Progenitor cell of endocrine pancreas (in vitro differentiated cells): ENCODE measurements at places on chromosomes 1 and 21. TPM values are rescaled to one million over a fixed set of nuclear protein-coding genes. Genes with fewer than 3 reads are reported as not detected.

RHD gene
- not detected in 2 replicates for total RNA-seq

MAN1A2 gene
- 66.5 and 67.7 TPM in 2 replicates for total RNA-seq

GRCh38 chr1:53334312-53334711, 6.4 kb upstream of the LRP8 start:
- no peak for DNase-seq
- H3K4me1 ChIP-seq = no peaks in the 10 kb centered on the region
- no peak overlapping the region for H3K27ac ChIP-seq
- no peaks in the 10 kb centered on the region for H3K36me3 ChIP-seq
- no peak overlapping the region for H3K4me3 ChIP-seq

- no peak overlapping the region for H3K4me3 ChIP-seq
- no peak overlapping the region for H3K27ac ChIP-seq
- peaks cover 17% of the 10 kb centered on the region for H3K27me3 ChIP-seq
- no peak for DNase-seq
- no peaks in the 10 kb centered on the region for H3K4me1 ChIP-seq
These were observed 118.1 kb downstream of the PGBD5 start for GRCh38 chr1:230308039-230308438.

LCE3D gene
- not detected in 2 replicates for total RNA-seq

- no peaks in the 10 kb centered on the region for H3K27me3 ChIP-seq
- no peak overlapping the region for H3K4me3 ChIP-seq
- H3K36me3 ChIP-seq = peaks cover 29% of the 10 kb centered on the region
- no peak for DNase-seq
- H3K4me1 ChIP-seq = peaks cover 4% of the 10 kb centered on the region
These were observed 5.6 kb downstream of the C1orf35 start for GRCh38 chr1:228097333-228098081.

- no peak overlapping the region for H3K4me3 ChIP-seq
- no peak overlapping the region for H3K27ac ChIP-seq
- DNase-seq = no peak
- no peaks in the 10 kb centered on the region for H3K36me3 ChIP-seq
These were observed 29.0 kb downstream of the PPFIA4 start for GRCh38 chr1:203055161-203055799.

GPR25 gene
- not detected in 2 replicates for total RNA-seq

DNA sequence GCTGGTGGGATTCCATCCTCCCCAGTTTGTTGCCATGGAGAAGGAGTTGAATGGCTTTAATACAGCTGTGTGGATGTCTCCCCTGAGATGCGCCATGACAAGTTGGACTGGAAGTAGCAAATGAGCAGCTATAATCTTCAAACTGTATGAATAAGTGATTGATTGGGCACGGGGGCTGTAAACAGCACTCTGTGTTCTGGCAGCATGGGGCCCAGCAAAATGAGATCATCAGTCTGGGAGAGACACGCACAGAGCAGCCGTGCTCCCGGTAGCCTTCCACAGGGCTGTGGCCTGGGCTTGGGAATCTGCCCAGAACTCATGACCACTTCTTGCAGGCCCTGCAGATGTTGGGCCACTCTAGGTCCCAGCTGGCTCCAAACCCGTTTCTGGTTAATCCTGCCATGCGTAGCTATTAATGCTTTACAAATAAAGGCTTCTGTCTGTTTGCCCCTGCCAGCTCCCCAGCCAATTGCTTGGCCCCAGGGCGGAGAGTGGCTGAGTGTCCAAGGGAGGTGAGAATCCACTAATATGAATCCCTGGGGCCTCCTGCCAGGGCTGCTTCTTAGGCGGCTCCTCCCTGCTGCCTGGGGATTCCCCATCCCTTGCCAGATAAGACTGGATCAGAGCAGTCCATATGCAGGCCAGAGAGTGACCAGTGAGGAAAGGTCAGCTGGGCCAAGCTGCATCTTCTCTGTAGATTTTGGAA, 642.9 kb downstream of the AJAP1 start:
- no peak overlapping the region for H3K4me3 ChIP-seq
- H3K27me3 ChIP-seq = peaks cover 17% of the 10 kb centered on the region
- DNase-seq = no peak

FMO2 gene
- not detected in 2 replicates for total RNA-seq

GJA4 gene
- 42.2 and 48.0 TPM in 2 replicates for total RNA-seq

GRCh38 chr21:45631540-45631939, 12.0 kb upstream of the PCBP3 start:
- H3K4me3 ChIP-seq = no peak overlapping the region
- H3K27me3 ChIP-seq = peaks cover 17% of the 10 kb centered on the region
- H3K27ac ChIP-seq = no peak overlapping the region
- no peaks in the 10 kb centered on the region for H3K36me3 ChIP-seq
- H3K4me1 ChIP-seq = no peaks in the 10 kb centered on the region

GRCh38 chr1:119865627-119866026, 30.7 kb downstream of the ADAM30 start:
- DNase-seq = no peak
- H3K36me3 ChIP-seq = no peaks in the 10 kb centered on the region
- peaks cover 2% of the 10 kb centered on the region for H3K27me3 ChIP-seq
- no peak overlapping the region for H3K27ac ChIP-seq

GRCh38 chr1:230641346-230641745, 935 bp upstream of the COG2 start:
- peak overlapping the region; percentile 97 for H3K4me3 ChIP-seq
- H3K27ac ChIP-seq = no peak overlapping the region
- peaks cover 43% of the 10 kb centered on the region for H3K4me1 ChIP-seq
- DNase-seq = no peak
- peaks cover 2% of the 10 kb centered on the region for H3K36me3 ChIP-seq

- H3K27me3 ChIP-seq = no peaks in the 10 kb centered on the region
- H3K27ac ChIP-seq = no peak overlapping the region
- peaks cover 1% of the 10 kb centered on the region for H3K36me3 ChIP-seq
- no peaks in the 10 kb centered on the region for H3K4me1 ChIP-seq
- no peak for DNase-seq
These were observed 4.5 kb upstream of the LCE2D start for GRCh38 chr1:152658649-152659048.

OR6N1 gene
- total RNA-seq = not detected in 2 replicates

DNA sequence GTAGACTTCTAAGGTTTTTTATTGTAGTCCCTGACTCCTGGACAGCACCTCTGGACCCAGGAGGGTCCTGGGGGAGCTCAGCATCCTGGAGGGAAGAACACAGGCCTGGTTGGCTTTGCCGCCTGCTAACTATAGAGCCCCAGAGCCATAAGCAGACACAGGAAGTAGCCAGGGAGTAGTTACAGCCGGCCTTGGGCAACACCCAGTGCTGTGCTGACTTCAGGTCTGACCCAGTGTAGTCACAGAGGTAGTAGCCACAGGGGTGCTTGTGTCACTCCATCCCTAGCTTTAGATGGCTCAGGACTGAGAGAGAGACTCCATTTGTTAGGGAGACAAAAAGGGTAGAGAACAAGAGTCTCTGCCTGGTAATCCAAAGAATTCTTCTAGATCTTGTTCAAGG, 21.9 kb downstream of the MCOLN2 start:
- H3K4me1 ChIP-seq = no peaks in the 10 kb centered on the region
- peaks cover 9% of the 10 kb centered on the region for H3K27me3 ChIP-seq
- no peak overlapping the region for H3K27ac ChIP-seq
- H3K36me3 ChIP-seq = no peaks in the 10 kb centered on the region
- DNase-seq = no peak

GRCh38 chr1:184708084-184708676, 46.5 kb downstream of the EDEM3 start:
- H3K4me1 ChIP-seq = no peaks in the 10 kb centered on the region
- H3K27me3 ChIP-seq = no peaks in the 10 kb centered on the region
- H3K27ac ChIP-seq = no peak overlapping the region
- DNase-seq = no peak

GOLT1A gene
- total RNA-seq = 4.2 and 5.0 TPM in 2 replicates

DNA sequence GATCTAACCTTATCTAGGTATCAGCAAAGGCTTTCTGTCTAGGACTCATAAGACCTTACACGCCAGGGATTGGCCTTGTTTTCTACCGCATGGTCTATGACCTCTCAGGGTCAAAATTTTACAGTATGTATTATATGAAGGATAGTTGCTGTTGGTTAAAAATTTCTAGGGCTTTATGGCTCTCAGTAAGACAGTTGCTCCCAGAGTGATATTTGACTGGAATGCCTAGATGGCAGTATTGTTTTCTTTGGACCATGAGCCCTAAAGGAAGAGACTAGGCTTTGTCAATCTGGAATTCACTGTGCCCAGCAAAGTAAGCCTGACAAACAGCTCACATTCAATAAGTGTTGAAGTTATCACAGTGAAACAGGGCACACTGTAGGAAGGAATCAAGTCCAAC, 37.6 kb downstream of the C1orf87 start:
- no peak overlapping the region for H3K4me3 ChIP-seq
- peaks cover 8% of the 10 kb centered on the region for H3K4me1 ChIP-seq
- no peaks in the 10 kb centered on the region for H3K27me3 ChIP-seq
- no peak for DNase-seq
- H3K36me3 ChIP-seq = no peaks in the 10 kb centered on the region

DNA sequence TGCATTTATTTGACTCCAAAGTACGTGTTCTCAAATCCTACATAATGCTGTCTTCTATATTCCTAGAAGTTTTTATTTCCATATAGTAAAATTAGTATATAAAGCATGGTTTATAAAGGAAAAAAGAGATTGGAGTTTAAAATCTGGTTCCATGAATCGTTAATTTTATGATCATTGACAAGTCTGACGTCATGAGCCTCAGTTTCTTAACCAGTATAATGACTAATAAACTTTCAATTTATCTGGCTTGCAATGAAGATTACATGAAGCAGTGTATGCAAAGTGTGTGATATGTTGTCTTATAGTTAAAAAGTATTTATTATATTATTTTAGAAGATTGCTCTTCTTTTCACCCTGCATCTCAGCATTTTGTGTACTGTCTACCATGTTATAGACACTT, 421.4 kb upstream of the LRRC7 start:
- H3K4me1 ChIP-seq = peaks cover 1% of the 10 kb centered on the region
- no peaks in the 10 kb centered on the region for H3K27me3 ChIP-seq
- no peak for DNase-seq
- H3K36me3 ChIP-seq = no peaks in the 10 kb centered on the region
- no peak overlapping the region for H3K4me3 ChIP-seq

DNA sequence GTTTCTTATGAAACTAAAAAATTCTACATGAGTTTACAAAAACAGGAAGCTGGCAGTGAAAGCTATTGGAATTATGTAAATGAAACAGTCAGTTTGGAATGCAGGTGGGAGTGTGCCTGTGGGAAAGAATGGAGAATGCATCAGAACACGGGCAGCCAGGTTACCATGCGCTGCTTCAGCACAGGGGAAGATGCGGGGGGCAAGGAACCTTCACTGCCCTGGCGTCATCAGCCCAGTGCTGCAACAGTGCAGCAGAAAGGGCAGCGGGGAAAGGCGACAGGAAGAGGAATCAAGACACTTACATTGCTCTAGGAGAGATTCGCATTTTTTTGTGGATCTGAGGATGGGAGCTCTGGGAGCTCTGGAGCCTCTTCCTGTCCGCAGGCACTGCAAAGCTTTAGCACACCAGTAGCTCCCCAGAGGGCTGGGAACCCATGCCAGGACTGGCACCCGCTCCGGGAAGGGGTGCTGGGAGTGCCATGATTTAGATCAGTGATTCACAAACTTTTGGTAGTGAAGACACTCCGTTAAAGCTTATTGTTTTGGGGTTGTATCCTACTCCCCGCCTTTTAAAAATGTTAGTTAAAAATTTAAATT, 64.1 kb upstream of the WDR26 start:
- peaks cover 4% of the 10 kb centered on the region for H3K27me3 ChIP-seq
- H3K27ac ChIP-seq = peak overlapping the region; percentile 22
- peaks cover 24% of the 10 kb centered on the region for H3K4me1 ChIP-seq
- H3K36me3 ChIP-seq = no peaks in the 10 kb centered on the region
- H3K4me3 ChIP-seq = no peak overlapping the region

DNA sequence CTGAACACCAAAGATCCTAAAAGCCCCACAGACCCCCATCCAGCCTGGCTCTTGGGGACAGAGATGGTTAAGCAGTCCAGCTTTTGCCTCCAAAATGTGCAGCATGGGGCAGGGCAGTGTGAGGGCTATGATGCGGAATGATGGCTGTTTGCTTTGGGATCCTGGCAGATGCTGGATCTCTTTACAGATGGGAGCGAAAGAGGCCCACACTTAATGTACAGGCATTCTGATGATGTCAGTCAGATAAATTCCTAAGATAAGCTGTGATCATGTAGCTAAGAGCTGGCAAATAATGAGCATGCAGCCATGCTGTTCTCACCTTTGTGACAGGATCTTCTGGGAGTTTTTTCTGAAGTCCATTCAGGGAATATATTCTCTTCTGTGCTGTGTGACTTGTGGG, 17.6 kb upstream of the KCNQ4 start:
- no peak for DNase-seq
- peaks cover 26% of the 10 kb centered on the region for H3K36me3 ChIP-seq
- no peaks in the 10 kb centered on the region for H3K4me1 ChIP-seq

GRCh38 chr1:164504749-164505148, 54.2 kb upstream of the PBX1 start:
- no peak overlapping the region for H3K27ac ChIP-seq
- no peaks in the 10 kb centered on the region for H3K4me1 ChIP-seq
- no peak overlapping the region for H3K4me3 ChIP-seq
- H3K27me3 ChIP-seq = no peaks in the 10 kb centered on the region
- DNase-seq = no peak
- peaks cover 3% of the 10 kb centered on the region for H3K36me3 ChIP-seq

DNA sequence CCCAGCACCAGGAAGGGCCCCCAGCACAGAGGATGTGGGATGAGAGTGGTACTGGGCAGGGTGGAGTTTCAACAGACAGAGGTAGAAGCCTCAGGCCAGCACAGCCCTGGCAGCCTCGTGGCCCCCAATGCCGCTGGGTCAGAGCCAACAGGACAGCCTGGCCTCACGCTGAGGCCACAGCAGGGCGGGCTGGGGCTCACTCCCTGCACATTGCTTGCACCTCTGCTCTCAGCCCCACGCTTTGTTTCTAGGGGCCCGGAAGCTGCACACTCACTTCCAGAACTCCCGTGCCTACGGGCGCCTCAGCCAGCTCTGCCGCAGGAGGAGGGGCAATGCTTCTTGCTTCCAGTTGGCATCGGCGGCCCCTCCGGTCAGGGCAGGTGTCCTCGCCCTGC, 72.9 kb downstream of the SIK1 start:
- H3K4me3 ChIP-seq = no peak overlapping the region
- no peaks in the 10 kb centered on the region for H3K36me3 ChIP-seq
- H3K27me3 ChIP-seq = peaks cover 40% of the 10 kb centered on the region
- H3K4me1 ChIP-seq = peaks cover 2% of the 10 kb centered on the region
- H3K27ac ChIP-seq = no peak overlapping the region

- no peaks in the 10 kb centered on the region for H3K27me3 ChIP-seq
- DNase-seq = no peak
- H3K4me1 ChIP-seq = no peaks in the 10 kb centered on the region
These were observed 19.4 kb downstream of the VPS13D start for GRCh38 chr1:12249181-12249580.

DNA sequence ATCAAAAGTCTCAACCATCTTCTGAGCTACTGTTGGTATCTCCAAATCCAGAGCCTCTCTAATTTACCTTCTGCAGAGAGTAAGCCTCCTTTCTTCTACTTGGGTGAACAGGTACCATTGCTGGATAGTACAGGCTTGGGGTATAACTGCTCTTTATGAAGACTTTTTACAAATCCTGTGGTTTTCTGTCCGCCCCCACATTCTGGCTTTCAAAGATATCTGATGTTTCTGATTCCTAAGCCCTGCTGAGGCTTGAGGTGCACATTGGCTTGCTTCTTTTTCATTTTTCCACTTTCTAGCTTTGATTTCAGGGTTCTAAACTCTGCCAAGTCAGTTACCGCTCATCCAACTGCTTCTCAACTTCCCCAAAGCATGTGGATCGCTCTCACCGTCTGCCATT, 37.1 kb downstream of the TENT5C start:
- no peaks in the 10 kb centered on the region for H3K4me1 ChIP-seq
- no peaks in the 10 kb centered on the region for H3K36me3 ChIP-seq
- H3K27me3 ChIP-seq = peaks cover 6% of the 10 kb centered on the region
- no peak overlapping the region for H3K4me3 ChIP-seq

TGFB2 gene
- 26.4 and 27.9 TPM in 2 replicates for total RNA-seq

CFAP141 gene
- total RNA-seq = not detected in 2 replicates

TMEM61 gene
- total RNA-seq = 0.53 and 1.3 TPM in 2 replicates

KRTAP13-2 gene
- total RNA-seq = not detected in 2 replicates

CNTN2 gene
- not detected in 2 replicates for total RNA-seq
